AG04450 (cell line): ENCODE measurements at places on chromosomes 12 and 14. TPM values are rescaled to one million over a fixed set of nuclear protein-coding genes. Genes with fewer than 3 reads are reported as not detected.

DNA sequence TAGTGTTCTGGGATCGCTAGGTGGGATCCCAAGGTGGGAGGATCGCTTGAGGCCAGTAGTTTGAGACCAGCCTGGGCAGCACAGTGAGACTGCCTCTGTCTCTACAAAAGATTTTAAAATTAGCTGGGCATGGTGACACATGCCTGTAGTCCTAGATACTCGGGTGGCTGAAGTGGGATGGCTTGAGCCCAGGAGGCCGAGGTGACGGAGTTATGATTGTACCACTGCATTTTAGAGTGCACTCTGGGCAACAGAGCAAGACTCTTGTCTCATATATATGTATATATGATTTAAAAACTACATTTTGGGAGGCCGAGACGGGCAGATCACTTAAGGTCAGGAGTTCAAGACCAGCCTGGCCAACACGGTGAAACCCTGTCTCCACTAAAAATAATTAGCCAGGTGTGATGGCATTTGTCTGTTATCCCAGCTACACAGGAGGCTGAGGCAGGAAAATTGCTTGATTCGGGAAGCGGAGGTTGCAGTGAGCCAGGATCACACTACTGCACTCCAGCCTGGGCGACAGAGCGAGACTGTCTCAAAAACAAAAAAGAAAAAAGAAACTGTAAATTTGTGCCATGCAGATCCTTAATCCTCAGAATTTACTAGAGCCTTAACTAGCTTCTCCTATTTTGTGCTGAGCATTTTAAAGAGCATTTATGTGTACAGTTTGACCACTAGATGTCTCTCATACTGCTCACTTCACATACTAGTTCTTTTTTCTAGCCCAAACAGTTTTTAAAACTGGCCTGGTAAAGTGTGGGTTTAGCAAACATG lies 114.8 kb downstream of the MON2 start:
- DNase-seq, result peak; percentile 20

- no peak for DNase-seq
These were observed 143.2 kb upstream of the EEA1 start for GRCh38 chr12:93072340-93072739.

GRCh38 chr14:69464829-69465228 lies 19.7 kb upstream of the PLEKHD1 start:
- DNase-seq, result peak; percentile 81

DNA sequence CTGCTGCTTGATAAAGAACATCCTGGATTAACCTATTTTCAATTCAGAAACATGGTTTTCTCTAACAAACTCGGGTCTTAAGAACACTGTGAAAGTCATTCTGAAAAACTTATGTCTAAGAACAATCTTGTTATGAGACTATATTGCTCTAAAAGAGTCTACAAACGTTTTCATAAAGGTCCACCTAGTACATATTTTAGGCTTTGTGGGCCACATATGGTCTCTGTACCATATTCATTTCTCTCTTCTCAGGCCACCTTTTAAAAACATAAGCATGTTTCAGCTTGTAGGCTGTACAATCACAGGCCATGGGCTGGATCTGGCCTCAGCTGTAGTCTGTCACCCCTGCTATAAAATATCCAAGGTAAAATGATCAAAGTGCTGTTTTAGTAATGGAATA lies 39.9 kb downstream of the PPP4R3A start:
- DNase-seq, result no peak

DNA sequence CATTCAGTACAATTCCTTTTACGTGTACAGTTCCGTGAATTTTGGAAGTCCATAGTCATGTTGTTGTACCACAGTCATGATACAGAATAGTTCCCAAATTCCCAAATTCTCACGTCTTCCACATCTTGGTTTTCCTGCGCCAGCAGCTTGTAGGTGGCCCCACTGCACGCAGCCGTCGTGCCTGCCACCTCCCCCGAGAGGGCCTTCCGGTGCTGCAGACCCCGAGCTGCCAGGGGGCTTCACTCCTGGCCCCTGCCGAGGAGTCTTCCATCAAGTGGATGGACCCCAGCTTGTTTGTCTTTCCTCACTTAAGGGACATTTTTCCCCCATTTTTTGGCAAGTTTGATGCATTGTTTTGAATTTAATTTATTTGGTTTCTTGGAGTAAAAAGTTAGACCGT lies 16.8 kb downstream of the MTA1 start:
- DNase-seq, result no peak

GRCh38 chr12:49091056-49091835 lies 3.4 kb downstream of the DHH start:
- DNase-seq, result no peak

GRCh38 chr12:19223695-19224094 lies 94.2 kb downstream of the PLEKHA5 start:
- DNase-seq, result peak; percentile 46

GRCh38 chr12:5473076-5473782 lies 41.3 kb downstream of the NTF3 start:
- DNase-seq, result no peak

DNA sequence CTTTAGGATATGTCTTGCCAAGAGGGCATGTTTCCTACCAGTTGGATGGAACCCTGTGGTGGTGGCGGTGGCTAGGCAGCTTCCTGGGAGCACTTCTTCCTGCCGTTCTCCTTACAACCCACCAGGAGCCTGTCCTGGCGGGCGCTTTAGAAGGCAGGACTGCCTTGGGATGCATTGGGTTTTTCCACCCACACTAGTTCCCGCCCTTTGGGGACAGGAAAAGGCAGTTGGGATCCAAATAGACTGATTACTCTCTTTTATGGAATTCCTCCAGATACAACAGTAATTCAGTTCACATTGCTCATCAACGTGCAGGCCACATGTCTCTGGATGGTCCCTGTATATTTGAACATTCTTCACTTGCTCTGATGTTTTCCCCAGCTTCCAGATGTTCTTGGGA lies 305.7 kb upstream of the SSTR1 start:
- no peak for DNase-seq

GRCh38 chr12:6262623-6263022 lies 47.9 kb upstream of the PLEKHG6 start:
- no peak for DNase-seq

Gene POTEM
- polyA plus RNA-seq, result not detected in 2 replicates

DNA sequence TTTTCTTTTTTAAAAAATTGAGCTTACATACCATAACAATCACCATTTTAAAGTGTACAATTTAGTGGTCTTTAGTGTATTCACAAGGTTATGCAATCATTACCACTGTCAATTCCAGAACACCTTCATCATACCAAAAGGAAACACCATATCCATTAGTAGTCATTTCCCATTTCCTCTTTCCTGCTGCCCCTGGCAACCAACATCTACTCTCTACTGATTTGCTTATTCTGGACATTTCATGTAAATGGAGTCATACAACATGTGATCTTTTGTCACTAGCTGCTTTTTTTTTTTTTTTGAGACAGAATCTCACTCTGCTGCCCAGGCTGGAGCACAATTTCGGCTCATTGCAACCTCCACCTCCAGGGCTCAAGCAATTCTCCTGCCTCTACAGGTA lies 66.8 kb upstream of the CFL2 start:
- peak; percentile 73 for DNase-seq

DNA sequence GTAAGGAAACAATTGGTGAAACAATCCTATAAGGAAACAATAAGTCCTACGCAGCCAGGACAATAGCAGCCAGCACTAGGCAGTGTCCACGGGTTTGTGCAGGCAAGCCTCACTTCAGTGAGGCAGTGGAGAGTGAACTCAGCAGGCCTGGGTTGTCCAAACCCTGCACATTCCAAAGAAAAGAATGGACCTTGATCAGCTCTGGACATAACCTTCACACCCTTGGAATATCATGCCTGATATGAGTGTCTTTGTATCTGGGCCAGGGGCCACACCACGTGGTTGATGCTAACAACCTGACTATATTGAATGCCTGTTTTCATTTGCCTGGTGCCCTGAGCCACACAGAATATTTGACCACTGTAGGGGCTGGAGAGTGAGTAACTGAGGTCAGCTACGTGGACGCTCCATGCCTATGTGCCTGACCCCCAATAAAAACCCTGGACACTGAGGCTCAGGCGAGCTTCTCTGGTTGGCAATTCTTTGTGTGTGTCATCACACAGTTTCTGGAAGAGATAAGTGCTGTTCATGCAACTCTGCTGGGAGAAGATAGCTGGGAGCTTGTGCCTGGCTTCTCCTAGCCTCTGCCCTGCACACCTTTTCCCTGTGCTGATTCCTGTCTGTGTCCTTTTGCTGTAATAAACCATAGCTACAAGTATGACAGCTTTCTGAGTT lies 81.4 kb upstream of the NCOR2 start:
- no peak for DNase-seq

- no peak for DNase-seq
These were observed 126.7 kb upstream of the PTPRQ start for GRCh38 chr12:80317307-80317706.

Gene GSC
- not detected in 2 replicates for polyA plus RNA-seq

- no peak for DNase-seq
These were observed 31.8 kb downstream of the CCDC198 start for GRCh38 chr14:57461777-57462320.

DNA sequence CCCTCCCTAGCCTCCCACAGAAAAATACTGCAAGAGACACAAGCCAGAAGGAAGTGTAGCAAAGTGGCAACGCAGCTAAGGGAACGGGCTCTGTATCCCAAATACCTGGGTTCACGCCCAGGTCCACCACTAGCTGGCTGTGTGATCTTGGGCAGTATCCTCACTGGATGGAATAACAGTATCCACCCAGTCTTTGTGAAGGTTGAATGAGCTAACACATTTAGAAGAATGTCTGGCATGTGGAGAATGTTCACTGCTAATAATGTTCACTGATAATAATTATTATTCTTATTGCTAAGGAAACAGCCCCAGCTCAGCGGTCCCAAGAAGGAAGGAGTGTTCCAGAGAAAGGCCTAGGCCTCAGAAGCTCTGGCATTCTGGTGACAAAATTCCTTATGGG lies 70.9 kb downstream of the VWF start:
- no peak for DNase-seq

DNA sequence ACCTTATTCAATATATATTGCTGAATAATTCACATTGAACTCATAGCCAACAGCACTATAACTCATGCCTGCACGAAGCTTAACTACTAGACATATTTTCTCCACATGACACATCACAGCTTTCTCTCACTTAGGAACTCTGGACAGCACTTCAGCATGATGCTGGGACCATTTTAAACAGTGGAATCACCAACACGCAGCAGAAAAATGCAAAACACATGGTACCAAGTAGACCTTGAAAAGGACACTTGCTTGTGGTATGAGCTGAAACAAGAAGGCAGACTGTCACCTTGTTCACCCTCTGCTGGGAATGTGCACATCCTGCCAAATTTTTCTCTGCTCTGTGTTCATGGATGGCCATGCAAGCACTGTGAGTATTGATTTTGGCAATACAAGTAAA lies 34.8 kb upstream of the CD9 start:
- DNase-seq, result no peak

DNA sequence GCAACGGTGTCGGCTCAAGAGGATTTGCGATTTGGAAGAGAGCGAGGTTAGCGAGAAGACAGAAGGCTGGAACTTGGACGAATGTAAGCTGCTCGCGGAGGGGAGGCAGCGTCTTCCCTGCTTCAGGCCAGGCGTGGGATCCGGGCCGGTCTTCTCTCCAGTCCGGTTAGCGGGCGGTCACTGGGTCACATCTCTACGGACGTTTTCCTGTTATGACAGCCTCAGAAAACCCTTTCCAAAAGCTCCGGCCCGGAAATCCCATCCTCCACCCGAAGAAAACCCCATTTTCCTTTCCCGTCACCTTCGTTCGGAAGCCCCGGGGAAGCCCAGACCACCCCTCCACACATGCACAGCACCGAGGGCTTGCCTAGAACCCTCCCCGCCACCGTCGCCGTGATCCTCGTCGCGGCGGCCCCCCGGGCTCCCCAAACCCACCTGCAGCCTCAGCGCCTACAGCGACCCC lies 268 bp downstream of the NDUFB1 start:
- no peak for DNase-seq

- no peak for DNase-seq
These were observed 142.9 kb downstream of the NAV3 start for GRCh38 chr12:77973579-77973978.

DNA sequence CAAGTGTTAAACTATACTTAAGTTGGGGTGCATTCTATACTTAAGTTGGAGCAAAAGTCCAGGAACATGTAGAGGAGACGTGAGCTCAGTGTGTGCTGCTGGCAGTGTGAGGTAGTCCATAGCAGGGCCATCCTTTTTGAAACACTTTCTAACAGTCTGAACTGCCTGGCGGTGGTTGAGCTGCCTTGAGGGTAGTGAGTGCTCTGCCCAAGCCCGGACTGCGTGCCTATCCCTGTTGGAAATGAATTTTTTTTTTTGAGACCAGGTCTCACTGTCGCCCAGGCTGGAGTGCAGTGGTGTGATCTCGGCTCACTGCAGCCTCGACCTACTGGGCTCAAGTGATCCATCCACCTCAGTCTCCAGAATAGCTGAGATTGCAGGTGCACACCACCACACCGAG lies 14.1 kb downstream of the KCNH3 start:
- no peak for DNase-seq

DNA sequence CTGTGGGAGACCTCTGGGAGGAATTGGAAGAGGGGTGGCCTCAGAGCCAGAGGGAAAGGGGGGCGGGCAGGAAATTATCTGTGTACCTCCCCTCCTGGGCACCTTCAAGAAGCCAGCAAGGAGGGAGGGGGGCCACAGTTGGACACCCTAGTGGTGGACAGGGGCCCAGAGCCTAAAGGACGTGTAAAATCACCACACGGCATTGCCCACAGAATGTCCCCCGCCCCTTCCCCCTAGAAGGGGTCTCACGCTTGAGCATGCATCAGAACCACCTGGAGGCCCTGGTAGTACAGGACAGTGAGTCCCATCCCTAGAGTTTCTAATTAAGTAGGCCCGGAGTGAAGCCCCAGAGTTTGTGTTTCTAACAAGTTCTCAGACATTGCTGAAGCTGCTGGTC lies 8.2 kb downstream of the ENDOU start:
- DNase-seq, result no peak

Gene RIPK3
- 0.09 TPM in 1 of 2 replicates, not detected in the other for polyA plus RNA-seq

DNA sequence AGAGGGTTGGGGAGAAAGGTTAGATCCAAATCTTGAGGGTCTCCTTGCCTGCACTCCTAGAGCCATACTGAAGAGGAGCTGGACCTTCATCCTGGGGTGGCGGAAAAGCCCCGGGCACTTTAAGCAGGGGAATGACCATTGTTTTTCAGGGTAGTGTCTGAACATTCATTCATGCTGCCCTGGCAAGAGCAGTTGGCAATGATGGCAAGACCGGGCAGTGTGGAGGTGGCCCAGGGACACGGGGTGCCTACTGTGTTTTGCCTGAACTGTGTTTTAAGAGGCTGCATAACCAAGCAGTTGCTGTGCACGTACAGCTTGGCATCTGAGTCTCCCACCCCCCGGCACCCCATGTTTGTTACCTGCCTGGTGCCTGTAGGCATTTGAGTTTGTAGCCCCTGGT lies 14.7 kb downstream of the TPCN1 start:
- DNase-seq, result no peak

Gene CLECL1
- polyA plus RNA-seq, result not detected in 2 replicates
